Prostate gland (tissue), 2 donors: ENCODE measurements at places on chromosomes 2 and 18. TPM values are rescaled to one million over a fixed set of nuclear protein-coding genes. Genes with fewer than 3 reads are reported as not detected.

Gene AQP4
- total RNA-seq: 8.4 TPM

Gene FEV
- 1.8 TPM for total RNA-seq

Gene ITGA6
- total RNA-seq: 71.7 TPM

Gene ING5
- 84.8 TPM for total RNA-seq

Gene ITGA4
- total RNA-seq: 2.9 TPM

Gene NGEF
- 19.0 TPM for total RNA-seq

Gene SCN2A
- 0.87 TPM for total RNA-seq

Gene CYRIA
- 10.3 TPM for total RNA-seq

Gene CREG2
- total RNA-seq: not detected

Gene FAM117B
- total RNA-seq: 27.5 TPM

Gene MAP2
- total RNA-seq: 30.7 TPM

Gene HAAO
- 14.0 TPM for total RNA-seq

Gene FSIP2
- total RNA-seq: 7.3 TPM

Gene IL1A
- 27.4 TPM for total RNA-seq

Gene RGPD4
- total RNA-seq: not detected

Gene EHBP1
- total RNA-seq: 30.3 TPM

Gene AQP12B
- not detected for total RNA-seq

Gene BMP10
- not detected for total RNA-seq

Gene STON1
- total RNA-seq: 48.7 TPM
